A549 treated with Hydrocortisone at 1 μM for 4 hours (cell line): ENCODE measurements at places on chromosomes 6 and 20. TPM values are rescaled to one million over a fixed set of nuclear protein-coding genes. Genes with fewer than 3 reads are reported as not detected.

FLRT3 gene
- 1.9 to 3.7 TPM (median 2.0 TPM) in 5 replicates for total RNA-seq

SEL1L2 gene
- not detected in 5 replicates for total RNA-seq

OR2H2 gene
- total RNA-seq = not detected in 5 replicates

HLA-DQA1 gene
- total RNA-seq = not detected in 5 replicates

TSPO2 gene
- total RNA-seq = 0.15 TPM in 1 of 5 replicates, not detected in the others

KIF25 gene
- 0.03 to 0.14 TPM (median 0.09 TPM) in 4 of 5 replicates, not detected in the other for total RNA-seq

CDS2 gene
- total RNA-seq = 53.1 to 66.2 TPM (median 63.0 TPM) in 5 replicates

CDSN gene
- 0.05 to 0.07 TPM in 2 of 5 replicates, not detected in the others for total RNA-seq

UST gene
- total RNA-seq = 3.0 to 5.0 TPM (median 4.5 TPM) in 5 replicates

ARMC2 gene
- 1.7 to 2.4 TPM (median 2.1 TPM) in 5 replicates for total RNA-seq

OOEP gene
- total RNA-seq = not detected in 5 replicates

SUMO4 gene
- not detected in 5 replicates for total RNA-seq

SULF2 gene
- total RNA-seq = 21.6 to 24.8 TPM (median 22.7 TPM) in 5 replicates

LY6G6F gene
- not detected in 5 replicates for total RNA-seq

SERAC1 gene
- total RNA-seq = 2.8 to 4.3 TPM (median 3.3 TPM) in 5 replicates

RFX6 gene
- total RNA-seq = not detected in 5 replicates

PCK1 gene
- 0.03 to 0.17 TPM (median 0.06 TPM) in 5 replicates for total RNA-seq

SS18L1 gene
- 8.1 to 9.5 TPM (median 9.0 TPM) in 5 replicates for total RNA-seq

PDE7B gene
- total RNA-seq = 0.62 to 0.73 TPM (median 0.63 TPM) in 5 replicates

KCNQ2 gene
- 0.16 to 0.62 TPM (median 0.46 TPM) in 5 replicates for total RNA-seq

C6orf141 gene
- total RNA-seq = 7.8 to 10.1 TPM (median 9.2 TPM) in 5 replicates

TM9SF4 gene
- 33.5 to 41.8 TPM (median 37.5 TPM) in 5 replicates for total RNA-seq

E2F3 gene
- 10.5 to 13.9 TPM (median 11.3 TPM) in 5 replicates for total RNA-seq

PKHD1 gene
- not detected in 5 replicates for total RNA-seq

TOMM6 gene
- total RNA-seq = 281 to 324 TPM (median 298 TPM) in 5 replicates

AVP gene
- total RNA-seq = not detected in 5 replicates

OCSTAMP gene
- not detected in 5 replicates for total RNA-seq

PROKR2 gene
- total RNA-seq = not detected in 5 replicates

FNDC11 gene
- total RNA-seq = 0.16 to 0.41 TPM (median 0.20 TPM) in 5 replicates

MGME1 gene
- total RNA-seq = 40.1 to 43.4 TPM (median 41.5 TPM) in 5 replicates

C6orf15 gene
- 0.09 TPM in 1 of 5 replicates, not detected in the others for total RNA-seq

JPH2 gene
- 4.8 to 7.7 TPM (median 6.0 TPM) in 5 replicates for total RNA-seq

SIRPD gene
- not detected in 5 replicates for total RNA-seq

DXO gene
- 10.4 to 12.4 TPM (median 11.6 TPM) in 5 replicates for total RNA-seq

PEX3 gene
- total RNA-seq = 10.0 to 12.5 TPM (median 10.9 TPM) in 5 replicates

TMEM74B gene
- 2.5 to 4.5 TPM (median 3.4 TPM) in 5 replicates for total RNA-seq
